ENCODE measurements at places on chromosomes 3 and 15.

- DNase-seq: no peak
Observed at GRCh38 chr3:27387625-27388024, 18.4 kb upstream of the NEK10 start.

DNA sequence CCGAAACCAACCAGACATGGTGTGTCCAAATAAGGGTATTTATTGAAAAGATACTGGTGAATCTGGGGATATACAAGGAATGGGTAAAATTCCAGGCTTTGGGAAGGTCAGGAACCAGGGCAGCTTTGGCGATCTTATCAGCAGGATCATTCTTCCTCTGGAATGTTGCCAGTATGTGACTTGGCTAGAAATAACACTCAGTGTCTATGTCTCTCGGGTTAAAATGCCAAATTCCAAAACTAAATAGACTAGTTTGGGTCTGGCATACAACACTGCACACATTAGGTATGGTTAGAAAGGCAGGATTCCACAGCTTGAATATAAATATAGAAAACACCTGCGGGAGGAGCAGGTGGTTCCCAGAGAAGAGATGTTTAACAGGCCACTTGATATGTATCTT, 220.2 kb upstream of the CD96 start:
- no peak for DNase-seq

- DNase-seq: no peak
Observed at GRCh38 chr3:53065841-53066480, 20.1 kb upstream of the SFMBT1 start.

GRCh38 chr15:27744641-27745040, 354.5 kb downstream of the OCA2 start:
- DNase-seq: no peak

GRCh38 chr15:94253742-94254141, 22.4 kb downstream of the MCTP2 start:
- DNase-seq: no peak

Data from vagina (tissue), 2 donors.